ENCODE measurements at places on chromosomes 3 and 15. TPM values are rescaled to one million over a fixed set of nuclear protein-coding genes. Genes with fewer than 3 reads are reported as not detected.

DNA sequence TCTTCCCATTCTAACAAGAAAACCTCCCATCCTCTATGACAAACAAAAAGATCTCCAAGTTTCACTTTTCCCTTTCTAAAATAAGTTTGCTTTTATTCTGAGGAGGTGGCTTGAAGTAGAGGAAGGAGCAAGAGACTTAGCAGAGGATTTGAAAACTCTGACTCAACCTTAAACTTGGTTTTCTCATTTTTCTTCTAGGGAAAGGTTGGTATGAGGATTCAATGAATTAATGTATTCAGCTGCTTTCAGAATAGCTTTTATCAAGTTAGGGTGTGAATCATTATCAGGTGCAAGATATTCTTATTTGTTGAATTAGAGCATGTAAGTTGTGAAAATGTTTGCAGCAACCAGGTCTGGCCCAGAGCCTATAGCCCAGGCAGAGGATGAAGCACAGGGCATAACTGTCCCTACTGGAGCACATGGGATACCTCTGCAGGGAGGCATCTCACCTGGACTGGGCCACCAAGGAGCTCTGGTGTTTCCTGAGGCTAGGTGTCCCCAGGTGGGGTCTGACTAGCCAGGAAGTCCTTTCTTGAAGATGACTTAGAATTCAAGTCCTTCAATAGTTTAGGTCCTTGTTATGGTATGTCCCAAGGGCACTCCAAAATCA, 42.3 kb downstream of the SATB1 start:
- no peak for DNase-seq

The NMB gene
- 1.3 TPM for total RNA-seq

The CRYGS gene
- total RNA-seq, result 0.36 TPM

The CLDN16 gene
- under 0.01 TPM for total RNA-seq

Measured in IMR-90 (cell line).